ENCODE measurements at places on chromosomes 11 and 22.

DNA sequence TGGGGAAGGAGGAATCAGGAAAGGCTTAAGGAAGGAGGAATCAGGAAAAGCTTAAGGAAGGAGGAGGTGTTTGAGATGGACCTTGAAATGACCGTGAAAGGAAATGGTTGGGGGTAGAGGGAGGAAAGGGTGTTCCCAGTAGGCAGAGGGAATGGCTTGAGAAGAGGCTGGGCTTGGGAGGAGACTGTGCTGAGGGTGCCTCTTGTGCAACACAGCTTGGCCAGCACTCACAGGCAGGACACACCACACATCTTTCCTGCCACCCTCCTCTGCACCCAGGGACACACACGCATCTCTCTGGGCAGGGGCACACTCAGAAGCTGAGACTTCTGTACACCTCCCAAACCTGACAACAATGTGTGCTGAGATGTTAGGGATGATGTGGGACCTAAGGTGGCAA lies 151.4 kb downstream of the FBXO7 start:
- no peak for DNase-seq

DNA sequence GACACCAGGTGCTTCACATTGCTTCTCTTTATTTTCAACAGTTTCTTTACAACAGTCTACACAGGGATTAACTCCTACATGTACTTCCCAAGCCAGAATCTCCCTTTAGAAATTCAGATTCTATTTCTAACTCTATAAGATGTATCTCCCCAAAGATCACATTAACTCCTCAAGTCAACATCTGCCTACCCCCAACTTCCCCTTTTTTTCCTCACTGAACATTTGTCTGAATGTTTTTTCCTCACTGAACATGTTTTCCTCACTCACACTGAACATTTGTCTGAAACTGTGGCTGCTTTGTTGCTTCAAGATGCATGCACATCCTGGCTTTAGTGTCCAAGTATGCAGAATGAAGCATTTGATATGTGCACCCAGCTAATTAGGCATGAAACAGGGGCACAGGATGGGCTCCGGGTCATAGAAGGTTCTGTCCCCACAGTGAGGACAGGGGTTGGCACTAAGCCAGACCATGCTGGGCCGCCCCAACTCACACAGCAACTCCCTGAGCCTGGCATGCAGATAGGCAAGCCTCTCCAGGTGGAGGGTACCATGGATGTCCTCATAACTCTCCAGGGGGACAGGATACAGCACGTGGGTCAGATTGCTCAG lies 11.3 kb downstream of the PRAME start:
- DNase-seq: no peak

- DNase-seq: no peak
Observed at GRCh38 chr11:124071623-124071948, 30.5 kb upstream of the OR10G7 start.

- DNase-seq: no peak
Observed at GRCh38 chr22:42404266-42404665, 27.9 kb downstream of the NFAM1 start.

DNA sequence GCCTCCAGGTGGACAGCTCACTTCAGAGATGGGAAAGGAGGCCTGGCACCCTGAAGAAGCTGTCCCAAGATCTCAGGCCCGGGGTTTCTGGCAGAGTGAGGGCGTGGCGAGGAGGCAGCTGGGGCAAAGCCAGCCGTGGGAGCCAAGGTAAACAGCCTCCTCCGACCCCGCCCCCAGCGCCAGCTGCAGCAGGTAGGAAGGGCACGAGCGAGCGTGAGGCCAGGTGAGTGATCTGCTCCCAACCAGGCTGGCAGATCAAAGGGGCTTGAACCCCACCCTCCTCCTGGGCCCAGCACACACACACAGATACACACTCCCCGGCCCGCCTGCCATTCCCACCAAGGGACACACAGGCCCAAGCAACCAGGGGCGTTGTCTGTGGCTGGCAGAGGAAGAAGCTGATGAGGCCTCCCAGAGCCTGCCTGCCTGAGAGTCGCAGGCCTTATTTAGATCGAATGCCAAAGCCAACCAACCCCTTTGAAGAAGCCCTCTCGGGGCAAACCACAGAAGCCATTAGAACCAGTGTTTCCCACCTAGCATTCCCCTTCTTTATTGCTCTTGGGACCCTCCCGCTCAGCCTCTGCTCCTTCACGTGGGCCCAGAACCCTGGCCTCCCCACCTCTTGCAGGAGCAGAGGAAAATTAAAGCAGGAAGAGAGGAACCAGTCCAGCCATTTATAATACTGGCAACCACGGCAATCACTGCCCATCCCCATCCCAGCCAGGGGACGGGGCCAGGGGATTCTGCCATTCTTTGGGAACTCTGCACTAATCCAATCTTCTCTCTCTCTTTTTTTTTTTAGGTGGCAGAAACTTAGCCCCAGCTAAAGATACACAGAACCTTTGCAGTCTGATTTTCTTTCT lies 5.0 kb downstream of the PDGFB start:
- no peak for DNase-seq

GRCh38 chr11:102643941-102644340 lies 18.8 kb upstream of the MMP20 start:
- DNase-seq: no peak

- no peak for DNase-seq
Observed at GRCh38 chr11:656866-657265, 19.8 kb downstream of the DRD4 start.

DNA sequence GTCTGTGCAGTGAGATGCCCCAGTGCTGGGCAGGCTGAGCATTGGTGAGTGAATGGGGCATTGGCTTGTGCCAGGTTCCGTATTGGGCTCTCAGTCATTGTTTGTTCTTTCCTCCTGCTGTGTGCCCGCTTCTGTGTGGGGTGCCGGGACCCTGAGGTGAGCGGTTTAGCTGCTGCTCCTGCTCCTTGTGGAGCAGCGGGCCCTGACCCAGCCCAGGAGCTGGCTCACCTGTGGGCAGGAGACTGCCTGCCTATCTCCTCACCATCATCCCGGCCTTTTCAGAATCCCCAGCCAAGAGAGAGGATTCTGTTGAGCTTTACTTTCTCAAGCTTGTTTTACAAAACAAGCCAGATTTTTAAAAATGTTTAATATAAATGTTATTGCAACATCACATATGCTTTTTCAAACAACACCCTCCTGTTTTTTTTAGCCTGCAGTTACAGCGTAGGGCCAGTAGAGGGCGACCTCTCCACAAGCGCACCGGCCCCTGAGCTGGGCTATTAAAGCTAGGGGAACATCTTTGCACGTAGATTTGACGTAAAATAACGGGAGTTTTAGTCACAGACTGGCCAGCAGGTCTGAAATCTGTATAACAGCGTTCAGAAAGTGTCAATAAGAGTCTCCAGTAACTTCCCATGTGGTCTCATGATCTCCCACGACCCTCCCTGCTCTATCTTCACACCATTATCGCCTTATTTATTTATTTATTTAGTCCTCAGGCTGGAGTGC lies 25.1 kb upstream of the RELT start:
- DNase-seq: peak; percentile 92

DNA sequence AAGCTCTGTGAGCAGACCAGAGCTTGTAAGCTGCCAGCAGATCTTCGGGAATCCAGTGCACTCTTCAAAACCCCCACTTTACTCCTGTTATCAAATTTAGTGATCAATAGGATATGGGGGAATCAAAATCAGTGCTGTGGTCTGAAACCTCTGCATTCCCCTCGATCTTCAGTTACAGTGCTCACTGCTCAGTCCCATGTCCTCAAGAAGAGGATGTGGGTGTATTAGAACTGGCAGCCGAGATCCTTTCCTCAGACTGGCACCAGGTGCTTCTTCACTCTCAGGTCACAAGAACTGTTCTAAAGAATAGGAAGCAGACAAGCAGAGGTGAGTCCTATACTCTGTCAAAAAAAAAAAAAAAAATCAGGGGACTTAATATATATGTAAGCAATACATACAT lies 15.3 kb upstream of the MAML2 start:
- DNase-seq: no peak

GRCh38 chr11:65086809-65087208 lies 2.8 kb downstream of the ZFPL1 start:
- no peak for DNase-seq

DNA sequence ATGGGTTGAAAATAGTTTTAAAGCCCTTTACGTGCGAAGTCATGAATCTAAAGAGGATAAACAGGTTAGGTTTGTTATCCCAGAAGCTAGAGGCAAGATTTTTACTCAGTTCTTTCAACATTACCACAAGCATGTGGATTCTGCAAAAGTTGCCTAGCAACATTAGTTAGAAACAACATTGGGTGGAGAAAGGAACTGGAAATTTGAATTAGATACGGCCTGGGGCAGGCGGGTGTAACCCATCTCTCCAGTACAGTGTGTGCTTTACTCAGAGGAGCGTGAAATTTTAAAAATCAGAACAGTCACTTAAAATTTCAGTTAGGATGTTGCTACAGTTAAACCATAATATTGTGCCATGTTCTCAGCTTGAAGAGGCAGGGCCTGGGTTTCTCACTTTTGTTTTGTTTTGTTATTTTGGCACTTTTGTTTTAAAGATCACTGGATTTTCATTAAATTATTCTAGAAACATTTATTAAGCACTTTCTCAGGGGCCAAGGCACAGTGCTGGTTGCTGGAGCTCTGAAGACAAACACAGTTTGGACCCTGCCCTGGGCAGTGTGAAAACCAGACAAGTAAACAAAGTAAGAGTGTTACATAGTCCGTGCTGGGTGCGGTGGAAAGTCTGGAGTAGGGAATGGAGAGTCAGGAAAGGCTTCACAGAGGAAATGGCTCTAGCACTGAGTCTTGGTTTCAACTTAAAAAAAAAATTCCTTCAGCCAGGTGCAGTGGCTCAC lies 4.4 kb upstream of the WEE1 start:
- peak; percentile 62 for DNase-seq

DNA sequence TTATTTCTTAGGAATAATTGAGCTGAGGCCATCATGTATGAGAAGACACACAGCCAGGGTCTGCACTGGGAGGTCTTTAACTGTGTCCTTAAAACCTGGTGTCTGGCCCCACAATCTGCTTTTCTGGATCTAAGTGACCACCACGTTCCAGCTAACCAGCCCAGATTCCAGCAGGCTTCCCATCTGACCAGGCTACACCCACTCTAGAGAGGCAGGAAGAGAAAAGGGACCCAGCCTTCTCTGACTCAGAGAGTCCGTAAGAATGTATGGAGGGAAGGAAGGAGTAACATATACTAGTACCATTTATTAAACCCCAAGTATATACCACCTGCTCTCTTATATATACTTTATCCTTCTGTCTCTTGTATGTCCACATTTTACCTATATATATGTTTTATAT lies 80.1 kb downstream of the LDLRAD3 start:
- peak; percentile 31 for DNase-seq

GRCh38 chr11:35487532-35488078 lies 37.8 kb downstream of the PAMR1 start:
- peak; percentile 29 for DNase-seq

- DNase-seq: no peak
Observed at GRCh38 chr11:112403432-112403831, 142.8 kb upstream of the PLET1 start.

DNA sequence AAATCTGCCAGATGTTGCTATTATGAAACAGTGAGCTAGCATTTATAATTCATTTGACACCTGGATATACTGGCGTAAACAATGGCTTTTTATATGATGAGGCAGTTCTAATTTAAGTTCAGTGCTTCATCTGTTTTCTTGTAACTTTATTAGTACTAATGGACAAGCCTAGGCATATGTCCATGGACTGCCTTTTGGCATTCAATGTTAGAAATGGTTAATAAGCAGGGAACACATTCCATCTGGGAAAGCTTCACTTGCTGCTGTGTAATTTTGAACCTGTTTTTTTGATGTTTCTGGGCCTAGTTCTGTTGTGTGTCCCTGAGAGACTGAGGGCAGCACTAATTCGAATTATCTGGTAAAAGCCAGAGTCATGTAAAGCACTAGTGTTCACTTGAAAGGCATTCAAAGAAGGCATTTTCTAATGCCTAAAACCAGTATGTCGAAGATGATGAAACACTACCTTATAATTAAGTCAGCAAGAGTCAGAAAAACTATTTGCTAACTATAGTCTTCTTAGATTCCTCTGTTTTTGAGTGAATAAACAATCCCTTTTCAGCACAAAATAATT lies 138.5 kb downstream of the SWAP70 start:
- peak; percentile 72 for DNase-seq

- DNase-seq: peak; percentile 96
Observed at GRCh38 chr22:43789452-43789851, 22.7 kb downstream of the EFCAB6 start.

DNA sequence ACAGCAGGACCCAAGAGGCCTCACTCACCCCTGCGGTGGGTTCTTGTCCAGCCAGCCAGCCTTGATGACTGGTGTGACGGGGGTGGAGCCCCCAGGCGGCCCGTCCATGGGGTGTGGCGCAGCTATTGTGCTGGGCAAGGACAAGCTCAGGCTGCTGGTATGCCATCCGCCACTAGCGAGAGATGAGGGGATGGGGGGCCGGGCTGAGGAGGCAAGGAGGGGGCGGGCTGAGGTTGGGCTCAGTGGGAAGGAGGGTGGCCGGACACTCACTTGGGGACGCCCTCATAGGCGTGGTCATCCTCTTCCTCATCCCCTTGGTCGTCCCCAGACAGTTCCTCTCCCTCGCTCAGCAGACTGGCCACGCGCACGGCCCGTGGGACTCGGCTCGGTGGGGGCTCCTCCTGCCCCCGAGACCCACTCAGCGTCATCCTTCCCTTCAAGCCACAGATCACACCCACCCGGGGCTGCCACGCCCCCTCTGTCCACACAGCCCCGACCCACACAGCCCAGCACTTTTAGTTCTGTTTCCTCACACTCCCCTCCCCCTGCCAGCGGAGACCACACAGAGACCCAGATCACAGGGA lies 38.0 kb upstream of the PDE2A start:
- DNase-seq: peak; percentile 39

GRCh38 chr11:44450295-44450932 lies 115.0 kb upstream of the CD82 start:
- no peak for DNase-seq

GRCh38 chr22:49693848-49694247 lies 133.8 kb downstream of the BRD1 start:
- no peak for DNase-seq

- DNase-seq: no peak
Observed at GRCh38 chr11:67252831-67253239, 13.4 kb upstream of the GRK2 start.

DNA sequence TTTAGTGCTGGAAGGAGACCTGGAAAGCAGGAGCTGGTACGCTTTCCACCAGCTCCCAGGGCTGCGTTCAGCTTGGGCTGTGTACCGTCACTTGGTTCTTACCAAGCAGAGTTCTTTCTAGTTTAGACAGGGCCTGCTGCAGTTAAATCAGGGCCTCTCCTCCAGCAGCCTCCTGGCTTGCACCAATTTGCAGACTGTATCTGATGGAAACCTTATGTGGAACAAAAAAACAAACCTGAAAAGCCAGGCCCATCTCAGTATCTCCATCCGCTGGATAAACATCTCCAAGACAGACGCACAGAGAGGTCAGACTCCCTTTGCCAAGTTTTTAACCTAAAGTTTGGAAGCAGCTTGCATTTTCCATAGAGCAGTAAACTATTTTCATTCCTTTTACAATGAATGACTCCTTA lies 288.6 kb upstream of the SORL1-AS1 start:
- DNase-seq: no peak

GRCh38 chr11:14373941-14374646 lies 15.1 kb upstream of the RRAS2 start:
- DNase-seq: peak; percentile 72

DNA sequence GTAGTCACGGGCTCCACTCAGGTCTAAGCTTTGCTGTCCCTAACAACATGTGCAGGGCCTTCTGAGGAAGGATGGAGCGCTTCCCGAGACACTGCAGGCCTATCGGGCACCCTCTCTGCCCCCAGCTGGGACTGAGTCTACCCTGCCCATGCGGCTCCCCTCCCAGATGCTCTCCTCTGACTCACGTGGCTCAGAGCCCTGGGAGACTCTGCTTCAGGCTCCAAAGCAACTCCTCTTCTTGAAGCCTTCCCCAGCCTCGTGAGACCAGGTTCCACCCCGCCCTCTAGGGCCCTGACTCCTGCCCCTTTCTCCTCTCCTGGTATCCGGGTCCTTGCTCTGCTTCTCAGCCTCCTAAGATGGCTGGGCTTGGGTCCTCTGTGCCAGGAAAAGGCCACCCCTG lies 28.4 kb upstream of the ARFGAP3 start:
- DNase-seq: peak; percentile 83
